ENCODE measurements at places on chromosomes 12 and 14.

DNA sequence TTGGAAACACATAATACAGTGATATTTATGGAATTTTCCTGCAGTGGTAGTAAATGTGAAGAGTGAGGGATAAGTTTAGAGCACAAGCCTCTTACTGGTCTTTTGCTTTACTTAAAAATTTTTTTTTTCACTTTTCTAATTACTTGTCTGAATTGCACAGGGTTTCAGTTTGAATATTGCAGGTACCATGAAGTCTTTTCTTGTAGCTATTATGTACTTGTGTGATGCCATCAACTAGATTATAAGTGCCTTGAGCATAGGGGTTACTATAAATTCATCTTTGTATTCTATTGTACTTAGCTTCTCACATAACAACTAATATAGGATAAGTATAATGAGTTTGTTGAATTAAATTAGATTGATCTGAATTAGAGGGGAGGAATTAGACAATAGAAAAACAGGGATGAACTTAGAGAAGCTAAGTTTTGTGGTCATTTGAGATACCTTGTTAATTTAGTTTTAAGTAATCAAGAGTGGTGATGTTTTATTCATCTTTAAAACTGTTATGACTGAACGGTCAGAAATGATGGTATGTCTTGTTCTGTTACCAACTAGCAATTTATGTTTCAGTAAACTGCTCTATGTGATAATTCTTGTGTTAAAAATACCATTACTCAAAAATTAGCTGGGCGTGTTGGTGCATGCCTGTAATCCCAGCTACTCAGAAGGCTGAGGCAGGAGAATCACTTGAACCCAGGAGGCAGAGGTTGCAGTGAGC lies 42.1 kb downstream of the CCDC91 start:
- DNase-seq, result no peak

- no peak for DNase-seq
Measured at GRCh38 chr12:14950982-14951746, 10.2 kb downstream of the ARHGDIB start.

DNA sequence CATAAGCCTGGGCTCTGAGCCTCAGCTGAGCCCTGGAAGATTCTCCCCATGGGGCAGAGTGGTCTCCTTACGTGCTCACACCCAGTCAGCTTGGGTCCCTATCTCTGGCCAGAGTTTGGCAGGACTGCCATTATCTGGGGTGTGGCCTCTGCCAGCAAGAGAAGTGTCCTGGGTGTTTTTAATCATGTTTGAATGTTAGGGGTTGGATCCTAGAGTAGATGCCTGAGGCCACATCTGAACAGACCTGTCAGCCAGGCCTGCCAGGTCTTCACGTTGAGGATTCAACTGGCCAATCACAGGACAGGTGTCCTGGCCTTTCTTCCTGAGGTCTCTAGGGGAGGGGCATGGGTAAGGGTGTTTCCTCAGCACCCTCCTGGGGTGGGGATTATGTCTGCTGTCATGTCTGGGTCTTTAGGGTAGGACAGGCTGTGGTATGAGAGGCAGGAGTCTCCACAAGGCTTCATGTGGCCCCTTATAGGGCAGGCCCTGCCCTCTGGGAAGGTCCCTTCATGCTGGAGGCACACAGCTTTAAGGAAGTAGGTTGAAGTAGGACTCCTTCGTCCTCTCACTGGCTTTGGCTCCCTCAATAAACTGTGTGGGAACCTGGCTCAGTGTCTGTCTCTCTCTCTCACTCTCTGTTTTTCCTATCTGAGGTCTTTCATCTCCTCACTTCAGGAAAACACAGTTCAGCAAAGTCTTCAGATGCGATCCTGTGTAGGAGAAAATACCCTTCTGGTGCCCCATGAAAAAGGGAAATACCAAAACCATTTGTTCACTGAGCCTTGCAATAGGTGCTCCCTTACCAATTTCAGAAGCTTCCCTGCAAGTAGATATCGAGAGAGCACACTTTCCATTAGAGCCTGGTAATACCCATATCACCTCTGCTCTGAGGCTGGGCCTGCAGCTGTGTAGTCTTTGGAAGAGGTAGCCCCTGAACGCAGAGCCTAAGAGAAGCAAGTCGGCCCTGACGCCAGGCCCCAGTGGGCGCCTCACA lies 6.7 kb upstream of the FITM1 start:
- no peak for DNase-seq

DNA sequence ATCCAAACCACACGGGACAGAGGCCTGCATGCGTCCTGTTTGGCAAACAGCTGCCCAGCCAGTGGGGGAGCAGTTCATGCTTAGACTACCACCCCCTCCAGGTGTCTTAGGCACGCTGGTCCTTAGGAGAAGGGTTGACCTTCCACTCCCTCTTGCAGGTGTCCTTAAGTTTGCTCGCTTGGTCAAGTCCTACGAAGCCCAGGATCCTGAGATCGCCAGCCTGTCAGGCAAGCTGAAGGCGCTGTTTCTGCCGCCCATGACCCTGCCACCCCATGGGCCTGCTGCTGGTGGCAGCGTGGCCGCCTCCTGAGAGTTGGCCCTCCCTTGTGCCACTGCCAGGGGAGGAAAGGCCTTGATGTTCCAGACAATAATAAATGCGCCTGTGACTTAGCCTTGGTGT lies 1.8 kb downstream of the C12orf57 start:
- DNase-seq, result no peak

GRCh38 chr14:102530828-102531478 lies 21.4 kb upstream of the ANKRD9 start:
- DNase-seq, result no peak

DNA sequence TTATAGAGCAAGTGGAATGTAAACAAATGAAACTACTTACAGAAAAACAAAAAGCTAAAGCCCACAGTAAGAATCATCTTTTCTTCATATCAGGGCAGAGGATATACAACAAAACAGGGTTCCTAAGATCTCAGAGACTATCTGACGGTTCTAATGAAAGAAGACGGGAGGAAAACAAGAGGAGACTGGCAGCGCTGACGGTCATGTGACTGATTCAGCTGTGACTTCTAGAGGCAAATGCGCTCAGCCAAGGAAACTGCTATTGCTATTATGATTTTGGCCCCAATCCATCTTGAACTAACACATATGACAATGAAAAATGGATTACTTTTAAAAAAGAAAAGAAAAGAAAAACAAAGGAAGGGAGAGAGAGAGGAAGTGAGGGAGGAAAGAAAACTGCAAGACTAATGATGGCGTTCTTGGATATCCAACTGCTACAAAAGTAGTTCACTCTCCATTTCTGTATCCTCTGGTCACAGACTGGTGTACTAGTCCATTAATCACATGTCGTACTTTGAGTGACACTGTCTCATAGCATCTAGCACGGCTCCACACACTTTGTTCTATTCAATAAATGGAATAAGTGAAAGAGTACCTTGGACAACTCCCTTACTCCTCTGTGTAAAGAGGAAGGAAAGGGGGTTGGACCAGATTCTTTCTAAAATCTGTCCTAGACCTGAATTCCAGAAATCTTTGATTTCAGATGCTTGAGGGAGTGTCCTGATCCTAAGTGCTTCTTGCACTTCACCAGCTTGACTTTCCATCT lies 119.3 kb downstream of the DAD1 start:
- DNase-seq, result no peak

DNA sequence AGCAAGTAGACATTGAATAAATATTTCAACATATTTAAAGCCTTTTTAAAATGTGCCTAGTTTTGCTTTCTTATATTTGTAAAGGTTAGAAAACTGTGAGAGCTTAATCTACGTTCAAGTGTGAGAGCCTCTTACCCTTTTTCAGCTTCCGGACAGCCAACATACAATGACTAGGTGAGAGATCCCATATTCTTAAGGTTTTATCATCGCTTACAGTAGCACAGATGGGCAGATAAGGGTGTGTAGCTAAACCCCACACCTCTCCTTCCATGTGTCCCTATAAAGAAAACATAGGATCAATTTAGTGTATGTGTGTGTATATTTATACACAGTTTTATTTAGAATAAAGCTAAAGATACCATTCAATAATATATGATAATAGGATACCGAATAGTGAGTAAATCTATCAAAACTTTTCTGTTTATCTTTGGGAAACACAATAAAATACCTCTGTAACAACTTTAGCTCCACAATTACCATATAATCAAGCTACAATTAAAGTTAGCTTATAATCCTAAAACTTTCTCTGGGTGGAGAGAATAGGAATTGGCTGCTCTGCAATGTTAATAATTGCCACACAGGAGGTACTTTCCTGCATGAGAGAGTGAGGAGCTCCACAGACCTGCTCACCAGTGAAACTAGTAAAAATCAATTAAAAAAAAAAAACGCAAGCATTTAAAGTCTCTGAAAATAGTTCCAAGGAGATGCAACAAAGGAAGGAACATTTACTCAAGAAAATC lies 110.8 kb downstream of the EML5 start:
- DNase-seq, result no peak

- DNase-seq, result peak; percentile 13
Measured at GRCh38 chr12:9334041-9334692, 126.0 kb upstream of the PZP start.

DNA sequence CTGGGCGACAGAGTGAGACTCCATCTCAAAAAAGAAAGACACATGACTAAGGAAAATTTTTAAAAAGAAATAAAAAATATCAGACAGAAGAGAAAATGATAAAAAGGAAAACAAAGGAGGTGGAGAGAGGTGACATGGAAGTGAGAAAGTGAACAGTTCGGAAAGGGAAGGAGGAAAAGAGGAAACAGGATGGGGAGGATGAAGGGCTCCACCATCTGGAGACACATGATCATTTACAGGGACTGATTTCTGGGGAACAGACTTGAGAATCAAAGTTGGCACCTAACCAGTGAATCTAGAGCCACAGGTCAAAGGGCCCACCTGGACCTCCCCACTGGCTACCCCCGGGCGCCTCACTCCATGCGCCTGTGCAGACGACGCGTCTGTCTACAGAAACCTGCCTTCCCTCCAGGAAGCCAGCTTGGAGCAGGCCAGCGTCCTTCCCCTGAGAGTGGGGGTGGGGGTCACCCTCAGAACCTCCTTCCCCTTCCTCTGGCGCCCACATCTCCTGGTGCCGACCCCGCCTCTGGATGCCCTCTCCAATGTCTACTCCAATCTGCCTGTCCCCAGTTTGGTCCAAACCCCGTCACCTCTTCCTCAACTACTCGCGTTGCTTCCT lies 60.5 kb downstream of the AMN start:
- no peak for DNase-seq

GRCh38 chr14:69605738-69606137 lies 5.7 kb upstream of the SUSD6 start:
- no peak for DNase-seq

- no peak for DNase-seq
Measured at GRCh38 chr12:51809193-51809592, 39.3 kb downstream of the FIGNL2 start.

DNA sequence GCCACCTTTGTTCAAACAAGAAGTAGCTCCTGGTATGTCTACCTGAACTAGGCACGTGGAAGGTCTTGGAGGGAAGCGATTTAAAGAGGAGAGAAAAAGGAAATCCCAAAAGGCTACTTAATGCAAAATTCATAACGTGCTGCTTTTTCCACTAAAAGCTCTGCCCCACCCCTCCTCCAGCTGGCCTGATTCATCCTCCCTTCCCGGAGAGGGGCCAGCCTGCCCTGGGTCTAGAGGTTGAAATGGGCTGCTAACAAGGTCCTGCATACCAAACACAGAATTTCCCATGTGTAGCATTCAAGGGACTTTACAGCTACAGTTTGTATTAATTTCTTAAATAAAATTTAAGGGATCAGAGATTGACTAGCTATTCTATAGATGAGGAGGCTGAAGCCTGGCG lies 83.2 kb downstream of the KNTC1 start:
- DNase-seq, result no peak

GRCh38 chr12:123656392-123656791 lies 14.5 kb upstream of the TCTN2 start:
- DNase-seq, result no peak

DNA sequence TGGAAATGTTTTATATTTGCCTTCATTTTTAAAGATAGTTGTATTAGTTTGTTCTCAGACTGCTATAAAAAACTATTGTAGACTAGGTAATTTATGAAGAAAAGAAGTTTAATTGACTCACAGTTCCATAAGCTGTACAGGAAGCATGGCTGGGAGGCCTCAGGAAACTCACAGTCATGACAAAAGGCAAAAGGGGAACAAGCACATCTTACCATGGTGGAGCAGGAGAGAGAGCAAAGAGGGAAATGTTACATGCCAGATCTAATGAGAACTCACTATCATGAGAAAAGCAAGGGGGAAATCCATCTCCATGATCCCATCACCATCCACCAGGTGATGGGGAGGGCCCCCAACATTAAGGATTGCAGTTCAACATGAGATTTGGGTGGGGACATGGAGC lies 35.5 kb upstream of the UNC79 start:
- DNase-seq, result no peak

DNA sequence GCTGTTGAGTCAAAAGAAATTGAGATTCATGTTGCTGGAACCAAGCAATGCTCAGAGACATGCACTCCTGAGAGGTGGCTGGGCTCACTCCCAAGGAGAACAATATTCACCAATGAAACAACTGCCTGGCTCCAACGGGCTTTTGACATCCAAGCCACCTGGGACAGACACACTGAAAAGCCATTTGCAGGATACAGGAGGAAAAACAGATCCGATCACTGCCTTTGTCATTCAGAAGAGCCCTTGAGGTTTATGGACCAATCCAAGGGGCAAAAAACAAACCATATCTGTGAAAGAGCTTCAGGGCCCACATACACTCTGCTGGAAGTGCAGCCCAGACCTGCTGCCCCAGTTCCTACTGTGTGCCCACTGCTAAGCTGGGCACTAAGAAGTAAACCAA lies 277.5 kb downstream of the NUAK1 start:
- no peak for DNase-seq

GRCh38 chr14:72828604-72829003 lies 65.3 kb downstream of the DPF3 start:
- DNase-seq, result no peak

DNA sequence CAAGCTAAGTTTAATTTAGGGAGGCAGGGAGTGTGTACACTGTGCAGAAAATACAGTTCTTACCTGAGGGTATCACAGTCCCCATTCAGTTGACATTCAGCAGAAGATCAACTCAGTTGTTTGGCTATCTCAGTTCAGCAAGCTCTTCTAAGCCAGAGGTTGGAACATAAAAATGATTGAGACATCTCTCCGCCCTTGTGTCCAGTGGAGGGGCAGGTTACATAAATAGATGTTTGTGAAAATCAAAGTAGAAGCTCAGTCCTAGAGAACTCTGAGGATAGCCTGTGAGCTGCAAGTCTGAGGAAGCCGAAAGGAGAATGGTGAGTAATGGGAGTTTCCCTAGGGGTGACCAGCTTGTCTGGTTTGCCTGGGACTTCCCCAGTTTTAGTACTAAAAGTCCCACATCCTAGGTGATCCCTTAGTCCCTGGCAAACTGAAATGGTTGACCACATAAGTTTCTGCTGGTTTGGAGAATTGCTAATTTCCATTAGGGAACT lies 251.4 kb upstream of the ATP2B1 start:
- DNase-seq, result no peak

DNA sequence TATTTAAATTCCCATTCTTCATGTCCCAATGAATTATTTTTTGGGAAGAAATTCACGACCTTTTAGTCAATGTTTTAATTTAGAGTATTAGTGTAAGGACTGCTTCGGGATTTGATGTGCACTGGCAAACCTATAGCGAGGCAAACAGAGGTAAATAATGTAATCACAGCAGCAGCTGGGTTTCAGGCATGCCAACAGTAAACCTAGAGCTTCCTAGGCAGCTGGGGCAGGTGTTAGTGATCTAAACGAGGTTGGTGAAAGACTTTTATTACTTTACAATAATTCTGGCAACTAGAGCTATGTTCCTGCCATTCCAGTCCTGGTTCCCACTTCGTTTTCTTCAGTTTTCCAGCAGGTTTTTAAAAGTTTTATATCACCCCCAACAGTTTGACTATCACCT lies 1036.4 kb upstream of the FOXG1 start:
- DNase-seq, result no peak

Measured in T1000 (cell line).